ENCODE measurements at places on chromosomes 13 and 19.

- DNase-seq, result no peak
Measured at GRCh38 chr19:7969555-7969939, 26.1 kb upstream of the TIMM44 start.

GRCh38 chr19:1967087-1967608 is 26.2 kb downstream of the CSNK1G2 start:
- no peak for DNase-seq

DNA sequence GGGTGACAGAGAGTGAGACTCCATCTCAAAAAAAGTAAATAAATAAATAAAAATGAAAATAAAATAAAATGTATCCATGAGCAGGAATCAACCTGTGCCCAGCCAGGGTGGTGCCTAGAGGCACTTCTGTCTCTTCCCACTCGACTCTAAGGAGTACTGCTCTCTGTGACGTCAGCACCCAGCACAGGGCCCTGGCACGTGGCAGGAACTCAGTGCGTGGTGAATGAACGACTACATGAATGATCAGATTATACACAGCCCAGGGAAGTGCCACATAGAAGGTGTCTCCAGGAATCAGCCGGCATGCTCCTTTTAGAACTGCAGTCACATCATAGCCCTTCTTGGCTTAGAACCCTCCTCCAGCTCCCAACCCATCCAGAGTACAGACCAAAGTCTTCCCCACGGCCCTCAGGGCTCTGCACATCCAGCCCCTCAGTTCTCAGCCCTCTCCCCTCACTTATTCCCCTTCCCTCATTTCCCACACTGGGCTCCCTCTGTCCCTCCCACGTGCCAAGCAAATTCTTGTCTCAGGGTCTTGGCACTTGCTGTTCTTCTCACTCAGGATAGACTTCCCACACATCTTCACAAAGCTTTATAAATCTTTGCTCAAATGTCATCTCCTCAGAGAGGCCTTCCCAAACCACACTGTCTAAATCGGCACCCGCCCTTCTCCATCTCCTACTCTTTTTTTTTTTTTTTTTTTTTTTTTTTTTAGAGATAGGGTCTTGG is 4.2 kb downstream of the CLIP3 start:
- DNase-seq, result no peak

DNA sequence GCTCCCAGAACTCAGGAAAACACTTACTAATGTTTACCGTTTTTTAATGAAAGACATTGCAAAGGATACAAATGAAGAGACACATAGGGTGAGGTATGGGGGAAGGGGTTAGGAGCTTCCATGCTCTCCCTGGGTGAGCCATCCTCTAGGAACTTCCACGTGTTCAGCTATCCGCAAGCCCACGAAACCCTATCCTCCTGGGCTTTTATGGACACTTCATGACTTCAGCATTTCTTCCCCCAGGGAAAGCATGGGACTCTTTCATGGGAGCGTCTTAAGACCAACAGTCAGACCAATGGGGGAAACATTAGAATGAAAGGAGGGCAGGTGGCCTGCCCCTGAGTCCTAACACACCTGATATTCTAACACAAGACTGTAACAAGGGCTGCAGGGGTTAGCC is 6.6 kb upstream of the ESD start:
- DNase-seq, result no peak

- DNase-seq, result no peak
Measured at GRCh38 chr19:38836983-38837626, 5.5 kb upstream of the ECH1 start.

GRCh38 chr13:89380101-89380500 is 1708.9 kb downstream of the SLITRK5 start:
- DNase-seq, result no peak

- no peak for DNase-seq
Measured at GRCh38 chr13:99545361-99545760, 44.1 kb downstream of the TM9SF2 start.

DNA sequence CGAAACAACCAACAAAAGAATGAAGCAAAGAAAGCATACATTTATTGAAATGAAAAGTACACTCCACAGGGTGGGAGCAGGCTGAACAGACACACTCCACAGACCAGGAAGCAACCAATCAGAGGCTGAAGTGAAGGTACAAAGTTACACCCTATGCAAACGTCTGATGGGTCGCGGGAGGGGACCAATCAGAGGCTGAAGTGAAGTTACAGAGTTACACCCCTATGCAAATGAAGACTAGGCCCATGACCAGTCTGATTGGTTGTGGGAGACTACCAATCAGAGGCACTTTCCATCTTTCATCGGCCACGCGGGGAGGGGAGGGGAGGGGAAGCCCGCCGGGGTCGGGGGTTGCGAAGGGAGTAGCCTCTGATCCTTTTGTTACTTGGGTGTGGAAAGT is 12.4 kb upstream of the FBL start:
- DNase-seq, result no peak

DNA sequence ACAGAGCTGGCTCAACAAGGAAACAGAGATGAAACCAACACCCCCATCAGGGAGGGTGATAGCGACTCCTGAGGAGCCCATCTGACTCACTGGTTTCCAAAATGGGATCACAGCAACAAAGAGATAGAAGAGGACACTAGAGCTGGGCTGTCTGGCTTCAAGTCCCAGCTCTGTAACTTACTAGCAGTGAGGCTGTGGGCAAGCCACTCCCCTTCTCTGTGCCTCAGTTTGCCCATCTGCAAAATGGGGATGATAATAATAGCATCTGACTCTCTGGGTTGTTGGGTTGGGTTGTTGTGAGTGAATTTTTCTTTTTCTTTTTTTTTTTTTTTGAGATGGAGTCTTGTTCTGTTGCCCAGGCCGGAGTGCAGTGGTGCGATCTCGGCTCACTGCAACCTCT is 14.3 kb downstream of the IGSF23 start:
- DNase-seq, result no peak

DNA sequence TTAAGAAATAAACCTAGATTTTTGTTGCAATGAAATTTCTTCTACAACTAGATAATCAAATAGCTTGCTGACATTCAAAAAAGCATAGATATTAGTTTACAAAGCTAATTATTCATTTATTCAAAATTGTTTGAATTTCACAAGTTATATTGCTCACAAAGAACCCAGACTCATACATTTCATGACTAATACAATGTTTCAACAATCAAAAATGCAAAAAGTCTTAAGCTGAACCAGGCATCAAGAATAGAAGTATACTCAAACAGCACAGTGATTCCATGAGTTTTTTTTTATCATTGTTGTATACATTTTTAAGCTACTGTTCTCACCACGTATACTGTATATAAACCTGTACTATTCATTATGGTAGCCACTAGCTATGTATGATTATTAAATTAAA is 51.0 kb downstream of the DIAPH3 start:
- DNase-seq, result no peak

GRCh38 chr13:29754473-29754806 is 96.0 kb downstream of the UBL3 start:
- no peak for DNase-seq

DNA sequence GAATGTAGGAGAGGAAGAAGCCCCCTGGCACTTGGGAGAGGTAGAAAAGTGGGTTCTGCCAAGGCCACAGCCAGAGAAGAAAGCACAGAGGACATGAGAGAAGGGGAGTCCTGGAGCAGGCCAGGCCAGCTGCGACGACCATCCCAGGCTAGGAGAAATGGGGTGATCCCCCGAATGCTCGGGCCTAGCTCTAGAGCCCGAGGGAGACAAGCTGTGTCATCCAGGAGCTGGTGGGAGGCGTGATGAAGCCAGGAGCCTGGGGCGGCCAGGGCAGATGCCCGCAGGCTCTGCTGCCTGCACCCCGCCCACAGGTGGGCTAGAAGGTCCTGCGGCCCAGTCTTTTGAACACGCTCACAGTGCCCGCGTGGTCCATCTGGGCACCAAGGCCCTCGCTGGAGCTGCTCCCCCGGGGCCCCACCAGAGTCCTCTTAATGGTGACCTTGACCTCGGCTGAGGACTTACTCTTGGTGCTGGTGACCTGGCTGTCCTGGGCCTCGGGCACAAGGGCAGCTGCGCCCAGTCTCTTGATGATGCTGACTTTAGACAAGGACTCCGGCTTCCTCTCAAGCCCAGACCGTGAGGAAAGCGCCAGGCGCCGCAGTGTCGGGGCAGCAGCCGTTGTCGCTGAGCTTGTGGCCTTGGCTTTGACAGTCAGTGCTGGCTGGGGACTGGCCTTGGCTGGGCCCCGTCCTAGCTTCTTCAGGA is 26.5 kb downstream of the C19orf47 start:
- no peak for DNase-seq

DNA sequence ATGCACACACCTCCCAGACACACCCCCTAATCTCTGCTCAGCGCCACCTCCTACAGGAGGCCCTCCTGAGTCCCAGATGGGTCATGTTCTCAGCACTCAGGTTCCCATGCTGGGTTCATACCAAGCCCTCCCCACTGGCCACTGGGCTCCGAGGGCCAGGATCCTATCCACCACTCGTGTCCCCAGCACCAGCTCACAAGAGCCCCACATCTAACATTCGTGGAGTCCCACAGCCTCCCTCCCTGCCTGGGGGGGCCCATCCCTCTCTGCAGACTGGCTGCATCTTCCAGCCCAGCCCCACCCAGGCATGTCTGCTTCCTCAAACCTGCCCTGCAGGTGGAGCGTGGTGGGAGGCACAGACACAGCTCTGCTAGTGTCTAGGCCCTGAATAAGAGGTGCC is 227.4 kb downstream of the TUBA3C start:
- no peak for DNase-seq

- no peak for DNase-seq
Measured at GRCh38 chr19:42422092-42422900, 4.9 kb downstream of the LIPE start.

GRCh38 chr13:27012482-27013197 is 159.0 kb downstream of the USP12 start:
- no peak for DNase-seq

DNA sequence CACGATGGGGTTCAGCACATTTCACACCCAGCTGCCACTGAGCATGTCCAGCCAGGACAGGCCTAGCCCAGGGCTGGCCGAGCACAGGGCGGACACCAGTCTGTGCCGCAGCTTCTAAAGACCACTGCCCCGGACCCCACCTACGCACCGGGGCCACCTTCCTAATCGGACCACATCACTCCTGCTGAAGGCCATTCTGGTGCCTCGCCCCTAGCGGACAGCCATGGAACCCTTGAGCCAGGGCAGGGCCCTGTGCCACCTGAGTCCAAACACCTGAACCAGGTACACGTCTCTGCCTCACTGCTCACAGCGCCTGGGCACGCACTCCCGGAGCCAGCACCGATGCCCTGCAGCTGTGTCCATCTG is 8.4 kb upstream of the C13orf46 start:
- DNase-seq, result no peak

DNA sequence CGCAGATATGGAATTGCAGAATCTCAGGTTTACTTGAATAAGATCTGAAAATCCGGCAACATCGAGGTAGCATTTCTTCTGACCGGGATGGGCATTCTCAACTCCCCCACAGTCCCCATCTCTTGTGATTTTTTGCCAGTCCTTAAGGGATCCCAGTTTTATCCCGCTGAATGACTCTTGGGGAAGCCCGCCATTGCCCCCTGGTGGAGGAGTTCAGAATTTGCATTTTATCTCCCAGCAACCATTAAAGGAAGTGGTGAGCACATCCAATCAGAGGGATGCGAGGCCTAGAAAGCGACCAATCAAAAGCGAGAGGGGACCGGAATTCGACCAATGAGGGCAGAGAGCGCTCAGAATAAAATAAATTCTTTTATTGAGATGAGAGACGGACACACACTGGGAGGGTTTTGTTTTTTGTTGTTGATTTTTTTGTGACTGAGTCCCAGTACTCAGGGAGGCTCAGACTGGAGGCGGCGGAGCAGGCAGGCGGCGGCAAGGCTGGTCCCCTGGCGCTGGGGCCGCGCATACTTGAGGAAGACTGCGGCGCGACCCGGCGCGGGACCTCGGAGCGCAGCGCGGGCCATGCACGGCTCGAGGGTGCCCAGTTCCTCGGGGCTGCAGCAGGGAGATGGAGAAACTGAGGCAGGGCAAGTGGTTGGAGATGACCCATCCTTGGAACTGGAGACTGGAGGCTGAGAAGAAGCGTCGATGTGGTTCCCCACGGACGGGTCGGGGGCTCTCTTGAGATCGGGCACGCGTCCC is 3.9 kb upstream of the TTC9B start:
- peak; percentile 52 for DNase-seq

DNA sequence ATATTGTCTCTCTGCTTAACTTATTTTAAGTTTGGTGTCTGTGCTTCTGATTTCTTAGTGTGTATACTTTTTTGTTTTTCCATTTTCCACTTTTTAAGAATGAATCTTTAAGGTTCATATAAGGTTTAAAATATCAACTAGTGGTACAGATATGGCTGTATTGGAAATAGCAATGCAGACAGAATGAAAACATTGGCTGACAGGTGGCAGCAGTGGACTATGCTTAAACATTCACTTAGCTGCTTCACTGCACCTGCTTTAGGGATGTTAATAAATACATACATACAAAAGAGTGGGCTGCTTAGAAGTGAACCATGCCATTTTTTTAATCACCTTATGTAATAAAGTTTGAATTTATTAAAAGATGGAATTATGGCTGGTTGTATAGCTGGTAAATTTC is 27.3 kb downstream of the TM9SF2 start:
- DNase-seq, result peak; percentile 22

GRCh38 chr13:37338726-37339385 is 233.4 kb upstream of the CSNK1A1L start:
- no peak for DNase-seq

DNA sequence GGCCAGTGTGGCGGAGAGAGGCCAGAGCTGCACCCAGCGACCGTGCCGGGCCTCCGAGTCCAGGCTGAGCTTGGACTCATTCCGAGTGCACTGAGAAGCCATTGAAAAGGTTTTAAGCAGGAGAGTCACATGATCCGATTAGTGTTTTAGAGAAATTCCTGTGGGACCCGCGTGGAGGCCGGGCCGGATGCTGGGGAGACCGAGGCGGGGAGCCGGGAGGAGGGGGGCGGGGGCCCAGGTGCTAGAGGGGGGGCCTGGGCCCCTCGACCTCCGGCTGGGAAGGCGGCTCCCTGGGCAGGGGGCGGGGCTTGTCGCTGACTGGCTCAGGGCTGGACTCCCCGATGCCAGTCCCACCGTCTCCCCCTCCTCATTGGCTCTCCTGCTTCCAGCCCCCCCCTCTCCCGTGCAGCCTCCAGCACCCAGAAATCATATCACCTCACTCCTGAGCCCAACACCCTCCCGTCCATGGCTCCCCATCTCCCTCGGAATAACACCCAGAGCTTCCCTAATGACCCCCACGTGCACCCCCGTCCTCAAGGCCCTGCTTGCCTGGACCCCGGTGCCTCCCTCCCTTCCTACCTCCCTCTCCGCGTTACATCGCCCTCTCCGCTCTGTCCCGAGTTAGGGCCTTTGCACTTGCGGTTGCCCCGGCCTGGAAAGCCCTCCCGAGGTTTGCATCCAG is 5.2 kb upstream of the ZNF579 start:
- no peak for DNase-seq

- DNase-seq, result no peak
Measured at GRCh38 chr13:36395280-36395679, 37.0 kb upstream of the CCNA1 start.

- DNase-seq, result peak; percentile 32
Measured at GRCh38 chr13:62360609-62361008, 945.0 kb upstream of the PCDH20 start.

DNA sequence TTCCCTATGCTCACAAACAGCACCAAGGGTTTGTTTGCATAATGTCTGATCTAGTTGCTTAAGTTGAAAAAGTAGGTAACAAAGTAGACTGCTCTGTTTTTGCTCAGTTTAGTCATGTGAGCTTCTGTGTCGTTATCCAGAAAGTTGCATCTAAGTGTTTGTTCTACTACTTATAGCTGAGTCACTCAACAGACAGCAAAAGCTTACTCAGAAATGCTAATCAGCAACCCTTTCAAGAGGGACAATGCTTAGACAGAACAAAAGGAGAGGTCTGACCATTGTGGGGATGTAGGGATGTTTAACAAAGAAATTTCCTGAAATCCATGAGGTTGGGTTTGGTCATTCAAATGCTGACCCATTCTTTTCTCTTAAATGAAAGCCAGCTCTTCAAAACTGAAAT is 106.4 kb downstream of the ATP8A2 start:
- DNase-seq, result no peak
